ENCODE measurements at places on chromosomes 7 and 10. TPM values are rescaled to one million over a fixed set of nuclear protein-coding genes. Genes with fewer than 3 reads are reported as not detected.

HOXA11 gene
- total RNA-seq, result 23.2 TPM

DNA sequence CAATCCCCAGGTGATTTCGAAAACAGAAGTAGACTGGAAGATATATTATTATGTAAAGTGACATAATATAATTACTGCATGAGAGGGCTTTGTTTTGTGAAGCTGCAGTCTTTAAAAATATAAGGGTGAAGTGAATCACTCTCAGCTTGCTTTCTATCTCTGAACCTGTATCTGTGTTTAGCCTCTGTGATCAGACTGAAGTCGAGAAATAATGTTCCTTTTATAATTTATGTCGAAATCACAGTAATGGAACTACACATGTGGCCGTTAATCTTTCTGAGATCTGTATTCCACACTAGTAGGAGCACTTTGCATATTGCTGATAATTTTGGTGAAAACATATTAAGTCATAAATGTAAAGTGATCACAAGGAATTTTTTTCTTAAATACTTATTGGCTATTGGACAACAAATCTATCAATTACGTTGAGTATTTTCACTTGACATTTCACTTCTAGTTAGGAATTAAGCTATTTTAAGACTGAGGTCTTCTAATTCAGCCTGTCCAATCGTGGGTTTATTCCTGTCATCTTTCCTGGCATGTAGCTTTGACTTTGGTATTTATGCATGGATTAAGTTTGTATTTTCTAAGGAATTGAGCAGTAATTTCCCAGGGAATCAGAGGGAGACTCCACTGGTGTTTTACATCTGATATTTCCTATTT, 268.2 kb upstream of the POT1 start:
- no peak for DNase-seq

INHBA gene
- total RNA-seq, result 1.5 TPM

DNA sequence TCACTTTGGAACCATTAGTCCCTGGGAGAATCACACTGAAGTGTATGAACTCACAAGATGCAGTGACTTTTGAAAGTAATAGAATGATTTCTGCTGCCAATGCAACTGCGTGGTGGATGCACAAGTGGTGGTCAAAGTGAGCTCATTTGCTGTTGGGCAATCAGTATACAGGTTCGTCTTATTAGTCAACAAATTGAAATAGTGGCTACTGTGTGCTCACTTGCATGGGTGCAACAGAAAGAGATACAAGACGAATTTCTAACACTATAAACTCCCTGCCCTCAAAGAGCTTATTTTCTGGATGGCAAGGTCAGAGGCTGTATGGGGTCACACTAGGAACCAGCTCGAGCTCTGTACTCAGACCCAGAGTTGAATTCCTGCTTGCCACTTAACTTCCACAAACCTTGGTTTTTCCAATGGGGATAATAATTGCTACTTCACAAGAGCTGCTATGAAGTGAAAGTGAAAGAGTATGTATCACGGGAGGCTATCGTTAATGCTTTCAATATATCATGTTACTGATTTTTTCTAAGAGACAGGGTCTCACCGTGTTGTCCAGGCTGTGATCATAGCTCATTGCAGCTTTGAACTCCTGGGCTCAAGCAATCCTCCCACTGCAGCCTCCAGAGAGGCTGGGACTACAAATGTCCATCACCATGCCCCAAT, 8.3 kb upstream of the BCL7B start:
- peak; percentile 21 for DNase-seq

GRCh38 chr10:44956717-44957706, 2.6 kb upstream of the RASSF4 start:
- peak; percentile 35 for DNase-seq

DNA sequence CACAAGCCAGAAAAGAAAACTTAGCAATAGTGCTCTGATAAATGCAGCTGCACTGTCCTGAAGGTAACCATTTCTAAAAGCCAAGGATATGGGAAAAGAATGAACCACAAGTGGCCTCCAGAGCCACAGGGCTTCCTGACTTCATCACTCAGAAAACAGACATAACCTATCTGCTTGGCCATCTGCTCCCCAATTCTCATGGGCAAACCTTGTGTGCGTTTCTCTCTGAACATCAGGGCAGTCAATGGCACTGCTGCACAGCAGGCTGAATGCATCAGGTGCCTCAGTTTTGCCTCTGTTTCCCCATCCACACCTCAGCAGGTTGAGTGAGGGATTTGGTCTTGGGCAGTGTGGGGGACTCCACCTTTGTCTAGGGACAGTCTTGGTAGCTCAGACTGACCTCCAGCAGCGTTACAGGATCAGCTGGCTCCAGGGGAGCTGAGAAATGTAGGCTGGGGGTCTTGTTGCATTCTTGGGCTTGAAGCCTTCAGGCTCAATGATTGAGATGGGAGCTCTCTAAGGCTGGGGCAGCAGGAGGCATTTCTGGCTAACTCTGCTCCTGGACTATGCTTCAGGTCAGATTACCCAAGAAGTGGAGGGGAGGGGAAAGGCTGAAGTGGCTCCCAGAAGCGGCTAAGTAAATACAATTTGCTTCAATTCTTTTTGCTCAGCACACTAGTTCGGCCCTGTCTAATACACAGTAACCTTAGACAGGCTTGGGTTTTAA, 23.6 kb upstream of the PDLIM1 start:
- no peak for DNase-seq

- DNase-seq, result no peak
Observed at GRCh38 chr7:40544871-40545303, 410.1 kb downstream of the SUGCT start.

- peak; percentile 83 for DNase-seq
Observed at GRCh38 chr7:105014693-105015389, 836 bp downstream of the KMT2E start.

DNA sequence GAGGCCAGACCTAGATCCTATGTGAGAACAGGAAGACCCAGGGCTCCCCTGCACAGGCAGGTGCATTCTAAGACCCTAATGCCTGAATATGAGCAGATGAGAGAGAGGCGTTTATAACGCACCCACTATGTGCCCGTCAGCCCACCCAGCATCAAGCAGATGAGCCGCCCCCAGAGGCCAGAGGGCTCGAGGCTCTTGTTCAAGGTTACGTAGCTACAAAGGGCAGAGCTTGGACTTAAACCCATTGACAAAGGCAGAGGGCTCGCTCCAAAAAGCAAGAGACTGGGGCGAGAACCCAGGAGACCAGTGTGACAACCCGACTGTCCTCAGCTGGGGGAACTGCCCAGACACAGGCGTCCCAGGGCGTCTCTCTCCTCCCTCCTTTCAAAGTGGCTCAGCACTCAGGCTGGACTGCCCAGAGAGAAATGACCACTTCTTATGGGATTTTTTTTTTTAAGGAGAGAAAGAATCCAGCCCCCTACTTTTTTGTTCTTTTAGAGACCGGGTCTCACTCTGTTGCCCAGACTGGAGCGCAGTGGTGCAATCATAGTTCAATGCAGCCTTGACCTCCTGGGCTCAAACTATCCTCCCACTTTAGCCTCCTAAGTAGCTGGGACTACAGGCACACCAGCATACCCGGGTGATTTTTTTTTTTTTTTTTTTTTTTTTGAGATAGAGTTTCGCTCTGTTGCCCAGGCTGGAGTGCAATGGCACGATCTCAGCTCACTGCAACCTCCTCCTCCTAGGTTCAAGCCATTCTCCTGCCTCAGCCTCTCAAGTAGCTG, 40.1 kb downstream of the TNRC18 start:
- DNase-seq, result no peak

OR2A7 gene
- 0.33 TPM for total RNA-seq

- DNase-seq, result no peak
Observed at GRCh38 chr10:4725917-4726606, 99.9 kb upstream of the AKR1E2 start.

DNA sequence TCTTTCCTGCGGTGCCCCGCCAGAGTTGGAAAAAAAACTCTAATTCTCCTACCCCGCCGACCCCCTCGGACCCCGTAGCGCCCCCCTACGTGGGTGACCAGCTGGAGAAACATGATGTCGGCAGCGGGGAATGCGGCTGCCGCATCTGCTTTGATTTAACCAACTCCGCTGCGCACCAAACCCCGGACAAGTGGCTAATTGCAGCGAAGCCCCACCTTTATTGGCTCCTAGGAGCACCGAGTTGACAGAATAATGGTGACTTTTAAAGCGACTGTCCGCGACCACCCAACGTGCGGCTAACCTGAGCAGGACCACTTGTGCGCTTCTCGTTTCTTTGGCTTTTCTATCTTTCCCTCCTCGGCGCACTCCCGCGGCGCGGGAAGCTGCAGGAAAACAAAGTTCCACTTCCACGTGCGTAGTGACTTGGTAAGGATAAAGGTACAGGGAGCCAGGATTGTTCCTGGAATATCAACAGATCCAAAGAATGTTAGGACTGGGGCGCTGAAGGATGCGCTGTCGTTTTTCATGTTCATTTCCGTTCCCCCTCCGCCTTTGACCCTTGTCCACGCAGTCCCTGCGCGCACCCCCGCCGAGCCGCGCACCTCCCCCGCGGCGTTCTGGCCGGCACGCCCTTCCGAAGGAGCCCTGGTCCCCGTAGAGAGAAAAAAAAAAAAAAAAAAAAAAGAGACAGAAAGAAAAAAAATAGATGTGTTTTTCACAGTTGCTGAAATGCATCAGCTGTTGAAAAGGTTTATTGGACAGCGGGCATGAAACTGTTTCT, 1.4 kb downstream of the WNT16 start:
- no peak for DNase-seq

DNA sequence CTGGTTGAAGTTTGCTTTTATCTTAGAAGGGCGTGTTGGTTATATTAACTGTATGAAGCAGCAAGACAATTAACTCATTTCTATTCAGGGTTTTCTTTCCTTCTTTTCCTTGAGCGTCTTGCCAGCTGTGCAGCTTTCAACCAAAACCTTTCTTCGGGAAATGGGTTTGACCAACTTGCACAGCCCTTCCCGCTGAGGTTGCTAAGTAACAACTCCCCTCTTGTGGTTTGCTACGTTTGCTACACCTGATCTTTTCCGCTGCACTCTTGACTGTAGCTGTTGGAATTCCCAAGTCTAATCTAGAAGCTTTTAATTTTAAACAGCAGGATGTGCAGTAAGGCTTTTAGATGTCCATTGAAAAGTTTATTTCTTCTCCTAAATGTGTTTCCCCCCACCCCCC, 116.9 kb downstream of the CDCA7L start:
- no peak for DNase-seq

- DNase-seq, result no peak
Observed at GRCh38 chr7:107045195-107045960, 873 bp downstream of the PRKAR2B start.

- DNase-seq, result no peak
Observed at GRCh38 chr7:120207037-120207436, 65.9 kb upstream of the KCND2 start.

PDIA4 gene
- total RNA-seq, result 43.7 TPM

DNA sequence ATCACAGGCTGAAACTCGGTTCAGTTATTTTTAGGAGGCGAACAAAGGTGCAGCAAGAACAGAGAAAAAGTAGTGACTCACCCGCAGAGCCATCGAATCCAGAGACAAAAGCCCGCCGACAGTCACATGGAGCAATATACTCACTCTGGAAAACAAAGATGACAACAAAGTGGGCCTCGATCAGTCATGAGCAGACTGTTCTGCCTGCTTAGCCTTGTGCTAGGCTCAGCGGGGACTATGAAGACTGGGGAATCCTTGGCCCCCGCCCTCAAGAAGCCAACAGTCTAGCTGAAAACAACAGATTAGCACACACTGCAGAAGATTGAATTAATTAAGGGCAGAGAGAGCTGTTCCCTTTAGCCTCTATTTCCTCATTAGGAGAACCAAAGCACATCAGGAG, 30.4 kb downstream of the XPNPEP1 start:
- peak; percentile 72 for DNase-seq

GRCh38 chr7:1459920-1460820, 900 bp upstream of the MICALL2 start:
- peak; percentile 81 for DNase-seq

EN2 gene
- total RNA-seq, result 0.14 TPM

MYL10 gene
- total RNA-seq, result not detected

CDC14C gene
- not detected for total RNA-seq

GRCh38 chr10:104286939-104287338, 18.0 kb downstream of the GSTO2 start:
- no peak for DNase-seq

GRCh38 chr7:117116211-117116610, 162.9 kb downstream of the ST7 start:
- DNase-seq, result no peak

GRCh38 chr10:123475466-123475865, 190.7 kb upstream of the GPR26 start:
- DNase-seq, result no peak

INA gene
- 11.8 TPM for total RNA-seq

DNA sequence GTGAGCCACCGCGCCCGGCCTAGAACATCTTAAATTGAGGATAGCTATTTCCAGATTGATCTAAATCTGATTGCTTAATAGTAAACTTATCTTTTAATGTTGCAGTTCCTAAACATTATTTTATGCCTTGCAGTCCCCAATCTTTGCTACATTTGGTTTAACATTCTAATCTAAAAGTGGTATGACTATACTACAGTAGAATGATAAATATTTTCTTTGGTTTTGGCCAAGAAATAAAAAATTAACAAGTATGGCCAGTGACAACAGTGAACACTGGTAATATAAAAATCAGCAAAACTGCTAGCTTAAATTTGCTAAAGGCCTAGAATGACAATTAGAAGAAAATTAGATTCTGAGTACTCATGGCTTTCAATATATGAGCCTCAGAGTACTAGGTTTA, 73.5 kb downstream of the CDK6 start:
- DNase-seq, result no peak

CPN1 gene
- total RNA-seq, result not detected

- no peak for DNase-seq
Observed at GRCh38 chr7:27965650-27966049, 214.9 kb downstream of the JAZF1 start.

GRCh38 chr7:104795086-104795485, 218.9 kb upstream of the KMT2E start:
- no peak for DNase-seq

CYP2C9 gene
- total RNA-seq, result not detected

DNA sequence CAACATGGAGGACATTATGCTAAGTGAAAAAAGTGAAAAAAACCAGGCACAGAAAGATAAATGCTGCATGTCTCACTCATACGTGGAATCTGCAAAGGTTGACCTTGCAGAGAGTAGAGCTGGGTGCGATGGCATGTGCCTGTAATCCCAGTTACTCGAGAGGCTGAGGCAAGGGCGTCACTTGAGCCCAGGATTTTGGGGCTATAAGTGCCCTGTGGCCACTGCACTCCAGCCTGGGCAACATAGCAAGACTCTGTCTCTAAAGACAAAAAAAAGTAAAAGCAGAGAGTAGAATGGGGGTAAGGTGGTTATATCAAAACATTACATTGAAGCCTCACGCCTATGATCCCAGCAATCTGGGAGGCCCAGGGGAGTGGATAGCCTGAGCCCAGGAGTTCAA, 22.8 kb downstream of the CBX3 start:
- no peak for DNase-seq

- no peak for DNase-seq
Observed at GRCh38 chr7:128103498-128104107, 72.4 kb upstream of the LRRC4 start.

Data from sigmoid colon (tissue), 7 donors.